Occipital lobe (tissue), 3 donors: ENCODE measurements at places on chromosomes 13 and 19. TPM values are rescaled to one million over a fixed set of nuclear protein-coding genes. Genes with fewer than 3 reads are reported as not detected.

DNA sequence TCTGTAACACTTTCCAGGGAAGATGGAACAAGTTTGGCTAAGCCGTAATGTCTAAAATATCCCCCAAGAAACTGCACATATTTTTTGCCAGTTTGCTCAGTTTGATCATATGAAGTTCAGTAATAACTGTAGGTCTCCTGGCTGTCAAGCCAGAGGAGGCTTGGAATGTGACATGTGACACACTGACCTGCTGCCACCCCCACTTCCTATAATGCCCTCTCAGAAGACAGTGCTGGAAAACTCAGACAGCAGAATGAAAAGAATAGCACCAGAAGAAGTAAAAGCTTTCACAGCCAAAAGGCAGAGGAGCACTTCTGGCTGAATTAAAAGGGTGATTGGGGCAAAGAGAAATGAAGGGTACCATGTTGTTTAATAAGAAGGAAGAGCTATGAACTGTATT lies 67.4 kb upstream of the UBAC2 start:
- no peak for DNase-seq

SIGLEC5 gene
- not detected for total RNA-seq

- DNase-seq, result no peak
Measured at GRCh38 chr13:36817996-36818803, 822 bp upstream of the RFXAP start.

NKPD1 gene
- total RNA-seq, result 0.47 TPM

USHBP1 gene
- 0.47 TPM for total RNA-seq

DNA sequence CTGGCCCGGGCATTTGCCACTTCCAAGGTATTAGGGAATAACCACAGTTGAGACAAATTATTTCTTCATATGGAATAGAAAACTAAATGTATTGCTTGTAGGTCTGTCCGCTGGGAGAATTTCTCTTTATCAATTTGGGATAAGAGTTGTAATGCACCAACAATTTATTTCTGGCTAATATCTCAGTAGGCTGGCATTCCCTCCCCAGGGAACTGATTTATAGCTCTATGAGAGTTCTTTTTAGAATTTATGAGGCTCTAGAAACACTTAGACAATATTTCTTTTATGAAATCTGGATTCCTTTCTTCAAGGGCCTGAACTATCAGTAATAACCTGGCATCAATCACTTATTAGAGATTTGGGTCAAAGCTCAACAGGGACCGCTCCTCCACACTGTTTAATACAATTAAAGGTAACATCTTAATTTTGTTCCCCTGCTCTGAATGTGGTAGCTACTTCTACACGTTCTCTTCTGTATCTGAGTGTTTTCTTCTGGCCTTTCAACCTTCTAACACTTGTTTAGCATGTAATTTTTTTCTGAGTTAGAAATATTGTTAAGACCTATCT lies 857.4 kb upstream of the PRR20A start:
- no peak for DNase-seq

ADPRHL1 gene
- 0.62 TPM for total RNA-seq

TEX26 gene
- total RNA-seq, result 2.3 TPM

GRCh38 chr19:48674216-48674809 lies 1.5 kb upstream of the NTN5 start:
- DNase-seq, result no peak

- no peak for DNase-seq
Measured at GRCh38 chr13:44368062-44368591, 5.5 kb upstream of the SERP2 start.

DNA sequence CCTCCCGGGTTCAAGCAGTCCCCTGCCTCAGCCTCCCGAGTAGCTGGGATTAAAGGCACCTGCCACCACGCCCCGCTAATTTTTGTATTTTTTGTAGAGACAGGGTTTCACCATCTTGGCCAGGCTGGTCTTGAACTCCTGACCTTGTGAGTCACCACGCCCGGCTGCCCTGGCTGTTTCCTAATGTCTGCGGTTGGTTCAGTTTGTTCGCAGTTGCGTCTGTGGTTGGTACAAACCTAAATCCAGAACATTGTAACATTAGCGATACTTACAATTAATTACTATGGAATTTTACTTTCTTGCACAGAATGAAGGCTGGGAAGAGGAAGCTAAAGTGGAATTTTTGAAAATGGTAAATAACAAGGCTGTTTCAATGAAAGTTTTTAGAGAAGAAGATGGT lies 38.1 kb downstream of the RNF17 start:
- no peak for DNase-seq

DNA sequence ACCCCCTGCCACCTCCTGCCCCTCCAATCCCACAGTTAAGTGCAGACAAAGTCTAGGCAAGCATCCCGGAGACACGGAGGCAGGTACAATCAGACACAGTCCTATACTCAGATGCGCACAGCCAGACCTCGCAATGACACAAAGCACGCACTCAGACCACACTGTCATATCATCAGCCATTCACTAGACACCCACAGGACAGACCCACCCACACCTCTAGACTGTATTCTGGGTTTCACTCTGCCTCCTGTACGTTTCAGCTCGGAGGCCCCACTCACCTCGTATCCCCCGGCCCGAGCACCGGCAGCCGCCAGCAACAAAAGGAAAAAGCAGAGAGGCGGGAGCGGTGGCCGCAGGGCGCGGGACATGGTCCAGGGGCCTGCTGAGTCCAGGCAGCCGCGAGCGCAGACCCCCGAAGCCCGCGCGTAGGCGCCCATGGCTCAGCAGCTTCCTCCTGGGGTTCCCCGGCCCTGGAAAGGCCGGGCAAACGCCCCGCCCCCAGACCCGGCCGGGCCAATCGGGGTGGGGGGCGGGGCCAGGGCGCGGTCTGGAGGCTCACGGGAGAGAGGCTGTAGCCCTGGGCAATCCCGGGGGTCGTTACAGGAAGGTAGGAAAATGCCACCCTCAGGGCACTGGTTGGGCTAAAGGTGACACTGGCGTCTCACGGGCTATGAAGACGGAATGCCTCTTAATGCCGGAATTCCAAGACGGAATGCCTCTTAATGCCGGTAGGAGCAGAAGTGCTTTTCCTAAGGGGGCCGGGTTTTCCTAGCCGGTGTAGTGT lies at the start of the genes MAN2B1 and WDR83:
Gene MAN2B1, minus strand, starts transcription at position 478 of the 784 bp plus-strand sequence. Its CDS starts 41 bp downstream, at position 437.
Gene WDR83, plus strand, starts transcription at position 543 of the 784 bp plus-strand sequence. CDS start 2,984 bp downstream, outside the sequence.
- peak; percentile 69 for DNase-seq

DNA sequence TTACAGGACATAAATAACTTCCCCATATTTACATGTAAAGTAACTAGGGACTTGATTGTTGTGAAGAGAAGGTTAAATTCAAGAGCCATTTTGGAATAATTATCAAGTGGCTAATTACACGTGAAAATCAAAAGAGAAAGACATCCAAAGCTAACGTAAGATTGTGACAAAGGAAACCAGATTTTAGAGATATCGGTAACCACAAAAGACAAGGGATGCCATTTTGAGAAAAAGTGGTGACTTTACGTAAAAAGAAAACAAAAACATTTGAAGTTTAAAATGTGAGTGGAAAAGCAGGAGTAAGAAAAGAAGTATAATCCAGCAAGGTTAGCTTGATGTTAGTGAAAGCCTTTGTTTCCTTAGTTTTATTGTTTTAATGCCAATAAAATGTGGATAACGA lies 10.9 kb upstream of the VWA8 start:
- no peak for DNase-seq

RRAS gene
- 1.1 TPM for total RNA-seq

GNG8 gene
- total RNA-seq, result not detected

DNA sequence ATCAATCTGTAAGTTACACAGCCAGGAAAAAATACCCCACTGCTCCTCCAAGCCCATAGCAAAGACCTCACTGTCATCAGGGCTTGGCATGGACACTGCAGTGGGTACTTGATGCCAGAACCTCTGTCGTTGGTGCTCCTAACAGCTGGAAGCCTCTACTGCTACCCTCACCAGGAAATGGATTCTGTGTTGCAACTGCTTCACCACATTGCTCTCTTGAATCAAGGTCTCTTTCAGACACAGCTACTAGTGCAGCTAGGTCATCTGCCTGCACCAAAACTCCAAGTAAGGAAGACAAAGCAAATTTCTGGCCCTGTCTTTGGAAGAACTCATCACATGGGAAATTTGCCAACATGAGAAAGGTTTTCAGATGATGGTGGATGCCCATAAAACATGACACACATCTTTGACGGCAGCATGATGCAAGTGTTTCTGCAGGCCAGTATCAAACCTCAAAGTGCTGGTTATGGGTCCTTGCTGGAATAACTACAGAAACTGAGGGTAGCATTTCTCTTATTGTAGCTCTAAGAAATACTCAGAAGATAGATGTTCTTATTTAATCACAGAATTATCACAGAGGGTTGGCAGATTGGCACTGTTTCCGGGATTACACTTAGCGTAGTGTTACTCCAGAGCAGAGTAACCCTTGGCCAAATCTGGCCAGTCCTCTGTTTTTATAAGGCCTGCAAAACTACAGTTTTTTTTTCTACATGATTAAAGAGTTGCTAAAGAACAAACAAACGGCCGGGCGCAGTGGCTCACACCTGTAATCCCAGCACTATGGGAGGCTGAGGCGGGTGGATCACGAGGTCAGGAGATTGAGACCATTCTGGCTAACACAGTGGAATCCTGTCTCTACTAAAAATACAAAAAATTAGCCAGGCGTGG lies 12.9 kb upstream of the PCCA start:
- no peak for DNase-seq

FIZ1 gene
- 4.1 TPM for total RNA-seq

S1PR4 gene
- total RNA-seq, result 0.16 TPM

DNA sequence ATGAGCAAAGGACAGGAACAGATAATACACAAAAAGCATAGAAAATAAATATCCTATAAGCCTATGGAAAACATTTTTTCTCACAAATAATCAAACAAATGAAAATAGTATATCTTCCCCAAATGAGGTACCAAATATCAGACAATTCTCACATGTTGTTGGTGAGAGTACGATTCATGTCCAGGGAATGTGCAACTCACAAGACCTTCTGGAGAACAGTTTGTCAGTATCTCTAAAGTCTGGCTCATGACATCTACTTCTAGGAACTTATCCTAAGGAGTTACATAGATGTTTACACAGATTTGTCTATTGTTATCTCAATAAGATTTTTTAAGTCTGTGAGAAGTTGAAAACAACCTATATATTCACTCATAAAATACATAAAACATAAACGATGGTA lies 80.3 kb upstream of the ARHGEF7 start:
- DNase-seq, result no peak

DNA sequence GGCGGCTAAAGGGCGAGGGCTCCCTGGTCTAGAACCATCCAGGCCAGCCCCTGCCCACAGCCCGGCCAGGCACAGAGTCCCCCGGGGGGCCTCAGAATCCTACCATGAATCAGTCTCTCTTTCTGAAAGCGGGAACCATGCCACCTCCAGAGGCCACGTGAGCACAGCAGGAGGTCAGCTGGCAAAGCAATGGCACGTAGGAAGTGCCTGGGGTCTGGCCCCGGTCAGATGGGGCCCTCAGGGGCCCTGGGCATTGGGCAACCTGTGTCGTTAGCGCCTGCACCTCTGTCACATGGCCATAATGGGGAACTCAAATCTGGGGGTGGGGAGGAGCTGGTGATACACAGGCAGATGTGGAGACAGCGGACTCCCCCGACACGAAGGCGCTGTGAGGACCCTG lies 8.8 kb downstream of the MFSD12 start:
- DNase-seq, result no peak

DNA sequence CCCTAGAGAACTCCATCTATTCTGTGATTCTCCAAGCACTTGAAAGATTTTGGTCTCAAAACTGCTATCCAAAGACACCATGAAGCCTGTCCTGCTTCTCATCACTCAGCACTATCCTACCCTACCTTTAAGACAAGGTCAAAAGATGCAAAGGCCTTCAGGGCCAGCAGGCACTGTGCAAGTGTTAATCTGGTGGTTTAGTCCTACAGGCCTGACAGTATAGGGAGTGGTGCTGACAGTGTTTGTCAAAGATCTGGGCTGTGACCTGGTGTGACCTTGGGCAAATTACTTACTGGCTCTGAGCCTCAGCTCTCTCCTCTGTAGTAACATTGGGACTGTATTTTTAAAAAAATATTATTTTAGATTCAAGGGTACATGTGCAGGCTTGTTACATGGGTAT lies 28.0 kb downstream of the SIAH3 start:
- no peak for DNase-seq

ANGPTL8 gene
- not detected for total RNA-seq

- no peak for DNase-seq
Measured at GRCh38 chr13:102682727-102683126, 12.1 kb downstream of the METTL21C start.
